CMK (cell line): ENCODE measurements at places on chromosomes 11 and 22.

GRCh38 chr22:39612811-39613548 lies 42.4 kb downstream of the CACNA1I start:
- no peak for DNase-seq

DNA sequence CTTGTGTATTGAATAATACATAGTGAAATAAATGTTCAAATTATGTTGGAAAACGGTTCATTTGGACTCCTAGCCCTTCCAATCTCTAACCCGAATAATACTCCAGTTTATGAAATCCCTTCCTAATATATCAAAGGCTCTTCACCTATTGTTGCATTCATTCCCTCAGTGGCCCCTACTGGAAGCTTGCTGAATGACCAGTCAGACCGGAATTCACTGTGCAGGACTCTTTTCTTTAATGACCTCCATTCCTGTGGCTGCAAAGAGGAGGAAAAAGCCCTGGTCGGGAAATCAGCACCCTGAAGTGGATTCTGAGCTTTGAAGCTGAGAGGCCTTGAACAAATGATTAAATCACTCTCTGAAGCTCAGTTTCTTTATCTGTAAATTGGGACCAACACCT lies 19.1 kb upstream of the RCN1 start:
- DNase-seq, result no peak

- no peak for DNase-seq
Measured at GRCh38 chr22:31269892-31270579, 22.3 kb downstream of the PIK3IP1 start.

DNA sequence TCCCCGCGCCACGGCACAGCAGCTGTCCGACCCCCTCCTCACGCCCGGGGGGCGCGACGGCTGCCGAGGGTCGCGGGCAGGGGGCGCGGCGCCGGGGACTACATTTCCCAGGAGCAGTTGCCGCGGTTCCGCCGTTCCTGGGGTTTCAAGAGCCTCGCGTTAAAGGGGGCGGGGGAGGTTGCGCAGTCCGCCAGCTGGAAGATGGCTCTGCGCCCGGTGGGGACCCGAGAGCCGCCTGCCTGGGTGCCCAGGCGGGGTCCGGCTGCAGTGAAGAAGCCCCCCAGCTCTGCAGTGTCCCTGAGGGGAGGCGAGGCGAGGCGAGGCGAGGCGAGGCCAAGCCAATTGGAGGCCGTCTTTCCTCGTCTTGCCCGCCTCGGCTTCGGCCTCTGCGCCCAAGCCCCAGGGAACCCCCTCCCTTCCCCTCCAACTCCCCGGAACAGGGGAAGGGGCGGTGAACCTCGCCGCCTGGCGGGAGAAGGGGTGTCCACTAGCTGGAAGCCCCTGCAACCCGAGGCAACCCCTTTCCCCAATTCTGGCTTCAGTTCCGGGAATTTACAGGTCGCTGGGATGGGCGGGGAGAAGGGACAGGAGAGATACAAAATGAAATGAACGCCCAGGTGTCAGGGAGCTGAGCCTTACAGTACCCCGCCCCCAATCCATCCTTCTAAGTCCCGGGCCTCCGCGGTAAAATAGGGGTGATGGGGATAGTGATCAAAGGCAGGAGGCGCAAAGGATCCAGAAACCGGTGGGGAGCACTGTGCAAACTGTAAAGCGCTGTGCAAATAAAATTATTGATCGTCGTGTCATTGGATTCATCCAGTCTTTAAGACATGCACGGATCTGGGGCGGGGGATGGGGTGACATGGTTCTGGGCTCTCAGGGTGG lies 5.2 kb upstream of the GCAT start:
- no peak for DNase-seq

GRCh38 chr11:414318-414857 lies 411 bp downstream of the SIGIRR start:
- no peak for DNase-seq

DNA sequence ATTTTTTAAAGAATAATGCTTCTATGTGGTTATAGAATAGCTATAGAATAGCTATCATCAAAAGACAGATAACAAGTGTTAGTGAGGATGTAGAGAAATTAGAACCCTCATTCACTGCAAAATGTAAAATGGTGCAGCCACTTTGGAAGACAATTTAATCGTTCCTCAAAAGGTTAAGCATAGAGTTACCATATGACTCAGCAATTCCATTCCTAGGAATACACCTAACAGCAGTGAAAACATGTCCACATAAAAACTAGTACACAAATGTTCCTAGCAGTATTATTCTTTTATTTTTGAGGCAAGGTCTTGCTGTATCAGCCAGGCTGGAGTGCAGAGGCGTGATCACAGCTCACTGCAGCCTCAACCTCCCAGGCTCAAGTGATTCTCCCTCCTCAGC lies 34.0 kb downstream of the RTL6 start:
- no peak for DNase-seq

DNA sequence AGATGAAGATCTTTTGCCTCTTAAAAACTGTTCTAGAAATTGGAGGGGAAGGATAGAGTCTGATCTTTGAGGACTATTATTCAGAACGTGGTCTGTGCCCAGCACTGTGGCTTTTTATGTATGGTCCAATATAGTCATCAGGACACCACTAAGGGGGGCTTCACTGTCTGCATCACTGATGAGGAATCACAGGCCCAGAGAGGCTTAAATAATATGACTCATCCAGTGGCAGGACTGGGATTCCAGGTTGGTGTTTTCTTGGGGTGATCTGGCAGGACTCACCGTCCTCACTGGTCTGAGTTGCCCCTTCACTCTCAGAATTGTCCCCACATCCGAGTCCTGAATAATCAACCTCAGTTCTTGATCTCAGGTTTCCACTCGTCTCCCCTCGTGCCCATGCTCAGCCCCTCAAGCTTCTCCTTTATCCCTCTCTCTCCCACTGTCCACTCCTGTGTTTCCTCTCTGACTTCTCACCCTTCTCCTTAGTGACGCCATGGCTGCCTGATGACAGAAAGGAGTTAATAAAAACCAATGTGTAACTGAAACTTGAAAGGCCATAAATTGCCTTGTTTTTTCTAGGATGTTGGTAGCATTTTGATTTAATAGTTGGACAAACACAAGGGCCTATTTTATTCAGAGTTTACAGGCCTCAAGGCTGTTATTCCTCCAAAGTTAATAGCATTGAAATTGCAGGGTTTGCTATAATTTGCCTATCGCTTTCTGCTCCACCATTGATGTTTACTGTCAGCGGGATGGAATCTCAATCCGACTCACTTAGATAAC lies 95.7 kb upstream of the NNMT start:
- DNase-seq, result no peak

- DNase-seq, result no peak
Measured at GRCh38 chr11:43923406-43924111, 18.9 kb upstream of the C11orf96 start.

DNA sequence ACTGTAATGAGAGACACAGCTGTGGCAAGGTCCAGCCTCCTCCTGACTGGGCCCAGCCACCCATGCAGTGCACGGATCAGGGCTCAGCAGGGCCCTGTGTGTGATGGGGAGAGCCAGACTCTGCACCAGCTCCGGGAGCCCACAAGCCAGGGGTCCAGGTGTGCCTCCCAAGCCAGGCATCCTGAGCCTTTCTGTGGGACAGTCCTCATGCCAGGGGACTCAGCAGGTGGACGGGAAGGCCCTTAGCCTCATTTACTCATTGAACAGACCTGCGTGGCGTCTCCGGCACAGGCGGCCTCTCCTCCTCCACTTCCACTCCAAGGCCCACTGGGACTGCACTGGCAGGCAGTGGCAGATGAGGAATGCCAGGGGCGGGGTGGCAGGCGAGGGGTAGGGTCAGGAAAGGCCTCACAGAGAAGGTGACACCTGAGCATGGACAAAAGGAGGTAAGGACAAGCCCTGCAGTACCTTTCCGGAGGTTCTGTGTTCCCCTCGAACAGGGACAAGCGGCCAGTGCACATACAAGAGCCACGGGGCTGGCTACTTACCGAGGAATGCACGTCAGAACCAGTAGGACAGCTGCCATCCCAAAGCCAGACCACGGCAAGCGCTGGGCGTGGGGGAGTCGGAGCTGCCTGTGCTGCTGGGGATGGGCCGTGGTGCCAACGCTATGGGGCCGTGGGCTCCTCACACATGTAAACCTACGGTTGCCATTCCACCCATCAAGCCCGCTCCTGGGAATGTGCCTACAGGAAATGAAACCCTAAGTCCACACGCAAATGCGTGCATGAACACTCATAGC lies 52.7 kb downstream of the IGF2 start:
- DNase-seq, result no peak

- DNase-seq, result no peak
Measured at GRCh38 chr11:92929653-92930052, 39.8 kb upstream of the MTNR1B start.

DNA sequence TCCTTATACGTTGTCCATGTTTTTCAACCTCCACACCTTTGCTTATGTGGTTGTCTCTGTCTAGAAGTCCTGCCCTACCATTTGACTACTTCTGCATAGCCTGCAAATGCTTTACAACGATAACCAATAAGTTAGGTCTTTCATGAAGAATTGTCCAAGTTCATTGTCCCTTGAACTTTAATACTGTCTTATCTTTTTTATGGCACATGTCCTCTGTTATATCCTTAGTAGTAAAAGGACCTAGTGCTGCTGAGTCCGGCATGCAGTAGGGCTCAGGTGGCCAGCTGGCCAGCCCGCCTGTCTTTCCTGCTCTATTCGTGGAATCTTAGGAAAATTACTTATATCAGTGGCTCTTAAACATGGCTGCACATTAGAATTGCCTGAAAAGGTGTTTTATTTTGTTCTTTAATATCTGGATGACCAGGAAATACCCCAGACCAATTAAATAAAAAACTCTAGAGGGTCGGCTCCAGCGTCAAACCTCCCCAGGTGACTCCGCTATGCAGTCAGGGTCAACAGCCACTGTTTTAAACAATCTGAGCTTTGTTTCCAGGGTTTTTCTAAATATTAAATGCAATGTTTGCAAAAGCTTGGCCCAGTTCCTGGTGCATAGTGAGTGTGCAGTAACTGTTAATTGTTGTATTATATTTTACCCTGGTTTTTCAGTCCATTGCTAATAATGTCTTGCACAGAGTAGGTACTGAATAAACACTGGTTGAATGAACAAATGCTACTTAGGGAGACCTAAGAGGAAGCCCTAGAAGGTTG lies 64.6 kb upstream of the SESN3 start:
- no peak for DNase-seq

- DNase-seq, result no peak
Measured at GRCh38 chr22:37906364-37907008, 389 bp downstream of the MICALL1 start.

- DNase-seq, result no peak
Measured at GRCh38 chr11:33706966-33707365, 6.3 kb upstream of the C11orf91 start.

GRCh38 chr11:77127920-77128691 lies at the start of gene MYO7A:
Gene MYO7A (plus strand): TSS chr11:77128246. CDS start chr11:77130635, 2,389 bp downstream.
- no peak for DNase-seq

DNA sequence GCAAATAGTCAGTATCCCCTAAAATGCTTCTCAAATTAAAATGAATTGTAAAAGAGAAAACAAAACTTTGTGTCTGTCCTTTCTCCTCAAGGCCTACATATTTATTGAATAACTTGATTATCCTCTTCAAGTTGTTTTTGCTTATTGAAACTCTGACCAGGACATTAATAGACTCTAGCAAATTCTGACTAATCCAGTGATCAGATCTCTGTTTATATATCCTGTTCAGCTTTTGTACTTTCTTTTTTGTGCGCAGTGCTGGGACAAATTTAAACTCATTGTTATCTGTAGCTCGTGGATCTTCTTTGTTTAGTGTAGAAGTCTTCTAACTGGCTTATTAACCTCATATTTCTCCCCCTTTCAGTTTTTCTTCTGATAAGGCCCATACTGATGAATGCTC lies 139.9 kb upstream of the SORL1-AS1 start:
- no peak for DNase-seq

DNA sequence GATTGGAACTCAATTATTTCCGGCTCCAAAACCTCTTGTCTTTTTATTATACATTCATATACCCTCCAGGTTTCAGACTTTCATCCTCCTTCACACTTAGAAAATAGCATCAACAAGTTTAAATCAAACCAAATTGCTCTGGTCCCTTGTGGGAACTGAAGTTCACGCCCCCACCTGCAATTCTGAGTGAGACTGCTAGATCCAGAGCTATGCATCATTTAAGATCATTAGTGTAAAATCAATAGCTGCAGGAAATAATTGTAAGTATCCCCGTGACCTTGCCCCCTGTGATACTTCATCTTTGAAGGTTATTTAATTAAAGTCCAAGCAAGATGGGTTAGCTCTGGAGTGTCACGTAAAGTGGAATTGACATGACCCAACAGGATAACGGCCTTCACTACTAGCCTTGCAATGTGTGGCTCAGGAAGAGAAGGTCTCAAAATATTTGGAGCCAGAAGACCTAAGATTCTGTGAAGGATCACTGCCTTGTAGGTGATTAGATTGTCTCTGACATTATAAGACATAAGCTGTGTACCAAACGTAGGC lies 742.2 kb upstream of the LRRC4C start:
- no peak for DNase-seq

DNA sequence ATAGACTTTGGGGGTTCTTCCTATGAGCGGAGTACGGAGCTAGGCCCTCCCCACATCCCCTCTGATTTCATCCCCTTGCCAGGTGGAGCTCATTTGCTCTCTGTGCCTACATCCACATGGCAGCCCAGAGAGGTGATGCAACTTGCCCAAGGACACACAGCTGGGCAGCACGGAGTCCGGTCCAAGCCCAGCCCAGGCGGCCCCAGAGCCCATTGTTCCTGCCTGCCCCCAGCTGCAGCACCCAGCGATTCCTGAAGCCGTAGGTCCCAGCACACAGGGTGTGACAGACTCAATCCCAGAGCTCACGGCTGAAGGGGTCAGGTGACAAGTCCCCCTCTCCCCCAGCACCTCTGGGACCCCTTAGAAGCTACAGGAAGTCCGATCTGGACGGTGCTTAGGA lies 22.2 kb upstream of the RFPL3 start:
- no peak for DNase-seq

DNA sequence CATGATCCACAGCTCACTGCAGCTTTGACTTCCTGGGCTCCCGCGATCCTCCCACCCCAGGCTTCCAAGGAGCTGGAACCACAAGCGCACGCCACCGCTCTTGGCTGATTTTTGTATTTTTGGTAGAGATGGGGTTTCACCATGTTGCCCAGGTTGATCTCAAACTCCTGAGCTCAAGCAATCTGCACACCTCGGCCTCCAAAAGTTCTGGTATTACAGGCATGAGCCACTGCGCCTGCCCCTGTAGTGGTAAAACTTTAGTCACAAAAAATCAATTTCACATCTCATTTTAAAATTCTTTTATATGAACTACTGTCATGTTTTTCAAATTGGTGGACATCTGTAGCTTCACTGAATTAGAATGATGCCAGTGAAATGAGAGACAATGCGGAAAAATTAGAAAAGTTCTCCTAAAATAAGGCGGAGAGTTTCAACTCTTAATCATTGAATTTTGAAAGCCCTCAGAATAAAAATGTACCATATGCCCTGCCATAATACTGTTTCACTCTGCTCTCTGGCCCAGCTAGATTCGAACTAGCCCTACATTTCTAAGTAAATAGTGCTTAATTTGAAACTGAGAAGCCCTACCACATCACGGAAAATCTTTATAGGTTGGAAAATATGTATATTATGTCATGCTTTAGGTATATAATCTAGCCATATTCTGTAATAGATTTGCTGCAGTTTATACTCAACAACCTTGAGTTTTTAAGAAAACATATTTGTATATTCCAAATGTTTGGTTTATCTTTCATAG lies 78.7 kb downstream of the HORMAD2 start:
- no peak for DNase-seq
